ENCODE measurements at places on chromosomes 1 and 21. TPM values are rescaled to one million over a fixed set of nuclear protein-coding genes. Genes with fewer than 3 reads are reported as not detected.

Gene FAM72D
- 0.27 TPM for total RNA-seq

Gene HSPB7
- total RNA-seq = not detected

Gene NCAM2
- under 0.01 TPM for total RNA-seq

Gene OR2L2
- total RNA-seq = 3.0 TPM

Gene WNT2B
- total RNA-seq = under 0.01 TPM

Gene RIMKLA
- 0.27 TPM for total RNA-seq

Gene C1orf185
- total RNA-seq = not detected

Gene LAMC2
- under 0.01 TPM for total RNA-seq

Gene PLD5
- total RNA-seq = not detected

Gene MARK1
- not detected for total RNA-seq

Gene SLC16A4
- total RNA-seq = under 0.01 TPM

Gene PROX1
- under 0.01 TPM for total RNA-seq

Gene B3GALT5
- under 0.01 TPM for total RNA-seq

Gene LRIG2
- 11.3 TPM for total RNA-seq

Gene ODR4
- 5.4 TPM for total RNA-seq

Gene GABRD
- total RNA-seq = 0.27 TPM

Gene GPR25
- under 0.01 TPM for total RNA-seq

Gene OR2L5
- 1.3 TPM for total RNA-seq

Gene RPTN
- total RNA-seq = not detected

Gene MANEAL
- 1.3 TPM for total RNA-seq

Gene CD1D
- total RNA-seq = 0.54 TPM

Gene HES2
- under 0.01 TPM for total RNA-seq

Gene KCNA3
- 37.2 TPM for total RNA-seq

Gene MIXL1
- total RNA-seq = 1.6 TPM

Gene PLA2G2E
- not detected for total RNA-seq

Gene RGSL1
- total RNA-seq = not detected

Gene FCMR
- total RNA-seq = 15.1 TPM

Gene ZNF648
- under 0.01 TPM for total RNA-seq

Gene SOAT1
- total RNA-seq = 7.5 TPM

Gene LYPD8
- total RNA-seq = 0.54 TPM

Gene RNU1-1
- total RNA-seq = under 0.01 TPM

Gene SIK1
- 5.1 TPM for total RNA-seq

Gene WDR64
- total RNA-seq = not detected

Gene PHACTR4
- total RNA-seq = 30.7 TPM

Gene COQ8A
- total RNA-seq = 118 TPM

Gene LCE2C
- not detected for total RNA-seq

Gene FOXJ3
- total RNA-seq = 44.2 TPM

Gene FLG2
- total RNA-seq = under 0.01 TPM
